Ovary (tissue), 10 donors: ENCODE measurements at places on chromosomes 4 and X.

DNA sequence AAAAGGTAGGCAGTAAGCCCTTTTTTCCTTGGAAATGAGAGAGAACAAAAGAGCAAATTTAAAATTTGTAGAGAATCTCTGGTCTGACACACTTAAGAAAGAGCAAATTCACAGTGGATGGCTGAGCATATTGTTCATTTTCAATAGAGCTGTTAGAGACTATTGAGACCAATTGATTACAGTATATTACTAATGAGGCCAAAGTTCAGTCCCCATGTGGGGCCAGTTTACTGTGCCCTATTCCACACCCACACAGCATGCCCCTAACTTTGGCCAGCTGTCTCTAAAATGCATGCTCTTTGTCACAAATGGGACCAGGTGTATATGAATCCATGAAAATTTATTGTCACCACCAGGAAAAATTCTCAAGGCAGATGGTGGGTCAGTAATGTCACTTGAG lies 470.5 kb downstream of the PCDH7 start:
- no peak for DNase-seq

DNA sequence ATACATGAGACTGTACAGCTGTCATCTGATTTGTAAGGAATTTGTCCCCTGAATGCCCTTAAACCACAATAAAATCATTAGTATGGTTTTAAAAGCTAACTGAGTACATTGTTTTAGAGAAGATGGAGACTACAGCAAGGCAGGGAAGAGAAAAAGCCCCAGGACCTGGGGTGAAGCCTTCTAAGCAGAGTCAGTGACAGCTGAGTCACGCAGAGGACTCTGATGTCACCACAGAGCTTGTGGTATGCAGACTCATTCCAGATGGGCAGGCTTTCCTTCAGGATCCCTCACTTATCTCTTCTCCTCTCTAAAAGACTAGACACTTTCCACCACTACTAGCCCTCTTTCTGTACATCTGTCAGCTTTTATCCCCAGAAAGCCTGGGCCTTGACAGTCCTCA lies 97.1 kb upstream of the ATOH1 start:
- no peak for DNase-seq

GRCh38 chrX:434946-435345 lies 48.2 kb upstream of the PPP2R3B start:
- DNase-seq = no peak

GRCh38 chrX:110145854-110146253 lies 142.9 kb downstream of the TMEM164 start:
- no peak for DNase-seq

GRCh38 chrX:110836451-110836850 lies 40.8 kb upstream of the CHRDL1 start:
- DNase-seq = no peak

GRCh38 chr4:85498068-85498733 lies 23.3 kb downstream of the ARHGAP24 start:
- DNase-seq = no peak

DNA sequence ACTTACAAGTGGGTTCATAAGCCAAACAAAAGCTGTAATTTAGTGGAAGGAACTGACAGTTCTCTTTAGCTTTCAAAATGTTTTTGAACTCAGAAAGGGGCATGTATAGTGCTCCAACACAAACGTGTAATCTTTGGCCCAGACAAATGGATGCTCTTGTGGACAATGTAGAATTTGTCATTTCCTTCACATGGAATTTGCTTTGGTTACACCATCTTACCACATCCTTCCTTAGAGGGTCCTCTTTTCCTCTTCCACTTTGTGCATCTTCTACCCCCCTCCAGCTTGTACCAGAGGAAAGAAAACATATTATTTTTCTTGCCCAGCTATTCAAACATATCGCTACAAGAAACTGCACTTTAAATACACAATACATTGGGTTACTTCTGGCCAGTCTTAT lies 42.4 kb downstream of the MEPE start:
- DNase-seq = no peak

GRCh38 chr4:96652158-96652557 lies 812.3 kb downstream of the PDHA2 start:
- DNase-seq = no peak

DNA sequence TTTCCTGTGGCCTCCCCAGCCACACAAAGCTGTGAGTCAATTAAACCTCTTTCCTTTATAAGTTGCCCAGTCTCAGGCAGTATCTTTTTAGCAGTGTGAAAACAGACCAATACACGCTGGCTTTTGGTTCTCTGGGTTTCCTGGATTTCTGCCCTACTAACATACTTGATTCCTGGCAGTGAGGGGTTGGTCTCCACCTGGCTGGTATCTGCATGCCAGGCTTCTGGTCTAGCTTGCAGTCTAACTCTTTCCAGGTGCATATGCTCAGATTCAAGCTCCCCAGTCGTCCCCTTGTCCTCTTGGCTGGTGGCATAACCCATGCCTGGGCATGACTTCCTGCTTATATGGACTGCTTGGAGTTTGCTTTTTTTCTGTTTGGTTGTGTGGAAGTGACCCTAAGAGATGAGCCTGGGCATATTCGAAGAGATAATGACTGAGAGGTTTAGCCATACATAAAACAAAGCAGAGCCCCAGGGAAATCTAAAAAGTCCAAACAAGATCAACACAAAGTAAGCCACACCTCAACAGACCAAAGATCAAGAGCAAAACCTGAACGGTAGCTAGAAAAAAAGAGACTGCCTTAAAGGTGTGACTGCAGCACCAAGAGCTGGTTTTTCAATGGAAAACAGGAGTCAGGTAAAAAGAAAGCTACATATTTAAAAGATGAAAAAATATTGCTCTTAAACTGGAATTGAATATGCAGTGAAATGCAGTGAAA lies 102.1 kb upstream of the STS start:
- DNase-seq = no peak

GRCh38 chr4:6943012-6943884 lies 33.6 kb downstream of the TBC1D14 start:
- DNase-seq = no peak

GRCh38 chr4:183936574-183937345 lies 31.7 kb downstream of the STOX2 start:
- no peak for DNase-seq

GRCh38 chr4:95513022-95513421 lies 35.8 kb downstream of the UNC5C start:
- no peak for DNase-seq

DNA sequence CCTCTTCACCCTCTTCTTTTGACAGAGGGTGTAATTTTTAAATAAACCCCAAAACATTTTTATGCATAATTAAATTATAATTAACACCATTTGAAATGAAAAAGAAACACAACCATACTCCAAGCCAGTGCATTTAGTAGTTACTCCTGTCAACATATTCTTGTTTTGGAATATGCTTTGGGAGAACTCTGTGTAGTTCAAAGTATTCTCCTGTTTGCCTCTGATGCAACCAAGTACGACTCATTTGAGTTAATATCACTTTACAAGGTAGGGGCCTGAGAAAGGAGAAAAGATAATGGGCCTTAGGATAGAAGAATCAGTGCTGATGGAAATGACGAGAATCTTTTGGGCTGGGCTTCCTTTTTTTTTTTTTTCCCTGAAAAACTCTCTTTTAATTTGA lies 2.7 kb downstream of the PTPN13 start:
- DNase-seq = no peak

DNA sequence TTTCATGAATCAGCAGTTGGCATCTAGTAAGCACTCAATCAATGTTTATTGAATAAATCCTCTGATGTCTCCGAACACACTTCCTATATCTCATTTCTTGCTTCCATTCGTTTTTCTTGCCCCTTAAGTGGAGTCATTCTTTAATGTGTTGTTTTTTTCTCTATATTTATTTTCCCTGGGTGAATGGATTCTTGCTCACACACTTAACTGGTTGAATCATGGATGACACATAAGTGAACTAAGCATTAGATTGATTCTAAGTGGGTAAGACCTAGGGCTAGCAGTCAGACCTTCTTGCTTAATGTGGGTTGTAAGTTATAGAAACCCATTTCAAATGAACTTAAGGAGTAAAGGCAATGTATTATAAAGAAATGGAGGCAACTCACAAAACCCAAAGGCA lies 111.1 kb downstream of the RTL3 start:
- DNase-seq = no peak

GRCh38 chr4:40822420-40823166 lies 72.8 kb downstream of the NSUN7 start:
- DNase-seq = no peak

DNA sequence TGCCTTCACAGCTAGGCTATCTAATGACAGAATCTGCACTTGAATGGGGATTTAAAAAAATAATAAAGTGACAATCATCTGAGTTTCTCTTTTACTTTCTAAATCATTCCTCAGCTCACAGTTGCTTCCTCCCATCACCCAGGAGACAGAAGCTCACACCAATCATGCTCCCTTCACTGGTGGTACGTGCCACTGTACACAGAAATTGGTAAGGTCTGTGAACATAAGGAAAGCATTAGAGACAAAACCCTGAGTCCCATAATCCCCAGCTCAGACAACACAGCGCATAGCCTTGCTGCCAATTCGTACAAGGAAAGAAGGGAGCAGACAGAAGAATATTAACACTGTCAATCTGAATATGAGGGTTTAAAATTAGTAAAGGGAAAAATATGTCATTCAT lies 133.1 kb downstream of the IDS start:
- no peak for DNase-seq

- no peak for DNase-seq
Measured at GRCh38 chrX:35868501-35868900, 51.0 kb upstream of the CFAP47 start.

DNA sequence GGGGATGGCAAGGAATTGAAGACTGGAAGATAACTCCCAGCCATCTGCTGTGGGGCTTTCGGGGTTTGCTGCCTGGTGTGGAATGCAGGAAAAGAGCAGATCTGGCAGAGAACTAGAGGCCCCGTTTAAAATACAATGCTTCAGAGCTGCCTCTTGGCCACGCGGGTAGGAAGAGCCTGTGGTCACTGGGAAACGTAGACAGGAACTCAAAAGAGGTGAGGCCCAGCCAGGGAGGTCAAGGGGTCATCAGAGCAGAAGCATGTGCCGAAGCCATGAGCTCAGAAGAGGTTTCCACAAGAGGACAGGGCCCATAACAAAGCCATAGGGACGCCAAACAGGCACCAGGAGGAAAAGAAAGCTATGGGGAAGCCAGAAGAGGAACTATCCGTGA lies 14.5 kb upstream of the STS start:
- DNase-seq = peak; percentile 23

- DNase-seq = no peak
Measured at GRCh38 chrX:143570782-143571181, 53.5 kb upstream of the SPANXN3 start.

DNA sequence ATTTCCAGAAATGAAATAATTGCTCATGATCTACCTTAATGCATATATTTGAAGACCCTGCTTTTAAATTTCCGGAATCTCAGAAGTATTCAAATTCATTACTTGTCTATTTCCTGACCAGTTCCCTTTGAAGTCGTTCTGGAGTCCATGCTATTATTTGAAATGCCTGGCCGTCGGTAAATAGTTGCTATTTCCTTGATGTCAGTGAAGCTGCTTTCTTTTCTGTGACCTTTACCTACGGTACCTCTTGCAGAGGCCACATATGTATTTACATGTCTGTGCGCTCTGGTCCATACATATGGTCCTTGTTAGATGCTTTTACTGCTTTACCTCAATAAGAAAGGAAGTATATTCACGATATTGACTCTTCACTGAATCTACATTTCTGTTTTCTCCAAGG lies 199.7 kb downstream of the PAPSS1 start:
- DNase-seq = no peak

DNA sequence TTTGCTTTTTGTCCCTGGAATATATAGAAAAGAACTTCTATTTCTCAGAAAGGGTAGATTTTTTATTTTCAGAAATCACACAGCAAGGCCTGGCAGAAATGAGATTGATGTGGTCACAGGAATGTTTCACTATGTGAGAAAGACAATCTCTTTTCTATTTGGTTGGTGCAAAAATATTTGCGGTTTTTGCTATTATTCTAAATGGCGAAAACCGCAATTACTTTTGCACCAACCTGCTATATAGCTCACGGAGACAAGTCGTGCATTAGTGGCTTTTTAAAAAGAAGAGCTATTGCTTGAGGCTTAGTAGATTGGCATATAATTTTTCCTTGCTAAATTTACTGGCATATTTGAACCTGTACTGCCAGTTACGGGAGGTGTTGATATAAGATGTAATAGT lies 100.4 kb downstream of the ITM2A start:
- no peak for DNase-seq

- DNase-seq = no peak
Measured at GRCh38 chr4:114026447-114026846, 47.0 kb upstream of the ARSJ start.

DNA sequence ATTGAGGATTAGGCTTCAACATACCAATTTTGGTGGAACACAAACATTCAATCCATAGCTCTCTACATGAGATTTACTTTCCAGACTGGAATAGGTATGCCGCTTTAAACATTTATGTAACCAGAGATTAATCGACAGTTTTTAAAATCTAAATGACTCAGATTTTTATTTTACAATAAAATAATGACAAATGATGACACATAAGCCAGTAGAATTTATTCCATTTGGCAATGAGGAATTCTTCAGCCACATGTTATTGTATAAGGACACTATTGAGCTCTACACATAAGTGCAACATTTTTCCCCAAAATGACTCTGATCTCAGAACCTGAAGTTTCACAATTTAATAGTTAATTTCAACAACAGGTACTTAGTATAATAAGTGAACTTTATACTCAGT lies 227.0 kb upstream of the PRPS2 start:
- DNase-seq = no peak

DNA sequence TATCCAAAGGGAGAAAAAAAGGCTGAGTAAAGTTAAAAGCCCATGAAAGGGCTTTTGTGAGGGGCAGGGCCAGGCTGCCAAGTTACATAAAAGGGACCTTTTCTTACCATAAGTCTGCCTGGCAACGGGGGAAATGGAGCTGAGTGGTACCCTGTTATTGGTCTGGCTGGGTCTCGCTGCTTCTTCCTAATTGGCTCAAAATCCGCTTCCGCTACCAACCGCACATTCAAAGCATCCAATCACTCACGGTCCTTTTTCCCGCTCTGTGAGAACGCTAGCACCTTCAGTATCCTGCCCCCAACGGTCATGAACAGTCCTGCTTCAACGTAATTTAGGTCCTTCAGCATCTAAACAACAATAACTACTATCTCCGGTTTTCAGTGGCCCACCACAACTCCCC lies 611 bp downstream of the TEX11 start:
- no peak for DNase-seq

DNA sequence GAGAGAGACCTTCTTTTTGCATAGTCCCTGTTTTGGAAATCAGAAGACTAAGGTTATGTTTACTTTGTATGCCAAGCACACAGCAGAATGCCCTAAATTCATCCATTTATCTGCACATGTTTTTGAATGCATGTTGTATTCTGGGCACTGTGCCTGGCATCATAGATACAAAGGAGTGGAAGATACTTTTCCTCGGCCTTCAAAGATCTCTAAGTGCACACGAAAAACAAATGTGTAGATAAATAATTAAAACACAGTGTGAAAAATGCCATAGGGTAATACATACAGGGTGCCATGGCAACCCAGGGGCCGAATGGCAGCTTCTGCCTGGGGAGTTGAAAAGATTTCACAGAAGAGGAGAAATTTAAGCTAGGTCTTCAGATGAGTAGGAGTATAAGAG lies 390.6 kb upstream of the ATOH1 start:
- no peak for DNase-seq
